ENCODE measurements at places on chromosomes 12 and 14. TPM values are rescaled to one million over a fixed set of nuclear protein-coding genes. Genes with fewer than 3 reads are reported as not detected.

GRCh38 chr12:103326190-103326589, 169.6 kb downstream of the C12orf42 start:
- no peak for DNase-seq

DNA sequence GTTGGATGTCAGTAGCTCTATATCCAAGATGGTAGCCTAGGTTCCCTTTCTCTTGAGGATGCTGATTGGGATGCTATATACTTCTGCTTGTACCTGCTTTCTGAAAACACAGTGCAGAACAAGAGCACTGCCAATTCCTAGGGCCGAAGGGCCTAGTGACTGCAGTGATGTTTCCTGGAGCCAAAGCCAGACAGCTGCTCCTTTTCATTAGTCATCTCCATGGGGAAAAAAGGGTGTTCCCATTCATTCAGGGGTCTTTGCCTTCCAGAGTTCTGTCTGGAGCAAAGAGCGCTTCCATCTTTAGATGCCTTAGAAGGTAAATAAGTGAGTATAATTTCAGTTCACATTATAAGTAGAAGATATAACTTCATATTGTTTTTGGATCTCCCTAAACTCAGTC, 85.5 kb downstream of the PTPRB start:
- no peak for DNase-seq

DNA sequence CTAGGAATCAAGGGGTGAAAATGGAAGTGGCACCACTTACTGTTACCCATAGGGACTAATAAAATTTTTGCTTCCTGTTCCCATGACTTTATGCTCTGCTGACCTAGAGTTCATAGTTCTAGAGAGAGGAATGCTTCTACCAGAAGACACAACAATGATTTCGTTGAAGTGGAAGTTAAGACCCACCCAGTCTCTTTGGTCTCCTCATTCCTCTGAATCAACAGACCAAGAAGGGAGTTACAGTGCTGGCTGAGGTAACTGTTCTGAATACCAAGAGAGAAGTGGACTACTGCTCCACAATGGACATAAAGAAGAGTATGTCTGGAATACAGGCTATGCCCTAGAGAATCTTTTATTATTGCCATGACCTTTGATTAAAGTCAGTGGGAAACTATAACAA, 23.5 kb upstream of the DYRK2 start:
- no peak for DNase-seq

- DNase-seq = no peak
Measured at GRCh38 chr14:23358553-23359166, 6.0 kb upstream of the SLC22A17 start.

GRCh38 chr14:74599946-74600345, 12.1 kb downstream of the LTBP2 start:
- DNase-seq = no peak

GRCh38 chr12:16955083-16955657, 349.2 kb upstream of the LMO3 start:
- DNase-seq = no peak

- no peak for DNase-seq
Measured at GRCh38 chr12:71216725-71217579, 59.2 kb upstream of the TSPAN8 start.

DNA sequence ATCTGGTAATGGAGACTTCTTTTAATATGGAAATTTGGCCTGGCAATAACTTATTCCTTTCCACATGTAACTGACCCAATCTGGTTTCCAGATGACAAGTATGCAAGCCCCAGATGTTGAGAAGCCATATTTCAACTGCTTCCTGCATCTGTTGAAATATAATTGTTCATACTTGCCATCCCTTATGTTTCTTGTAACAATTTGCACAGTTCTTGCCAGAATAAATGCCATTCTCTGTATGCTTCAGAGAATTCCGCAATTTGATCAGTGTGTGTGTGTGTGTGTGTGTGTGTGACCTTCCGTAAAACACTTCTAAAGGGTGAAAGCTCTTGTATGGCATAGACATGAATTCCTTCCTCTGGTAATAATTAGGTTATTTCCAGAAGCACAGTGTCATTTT, 1.8 kb upstream of the CLEC2A start:
- DNase-seq = no peak

The BTG1 gene
- total RNA-seq = 153 TPM

DNA sequence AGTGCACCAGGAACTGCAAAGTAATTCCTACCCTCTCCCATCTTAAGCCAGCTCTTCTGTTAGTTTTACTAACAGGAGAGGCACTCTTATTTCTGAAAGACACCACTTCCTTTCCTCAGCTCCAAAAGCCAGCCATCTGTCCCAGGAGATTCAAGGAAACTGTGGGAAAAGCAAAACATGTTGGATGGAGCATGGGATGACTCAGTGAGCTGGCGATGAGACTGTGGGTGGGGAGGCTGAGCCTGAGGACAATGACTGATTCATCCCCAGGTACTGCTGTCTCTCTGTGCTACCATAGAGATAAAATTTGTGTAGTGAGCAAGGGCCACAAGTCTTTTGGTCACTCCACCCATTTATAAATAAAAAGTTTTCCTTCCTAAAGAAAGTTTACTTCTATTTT, 141.4 kb downstream of the MYRFL start:
- no peak for DNase-seq
